Activated CD4-positive, alpha-beta T cell treated with anti-CD3 and anti-CD28 coated beads, Interleukin-2, amount 50 U/mL, for 16 hours (primary cell): ENCODE measurements at places on chromosomes 3 and 15.

GRCh38 chr15:81381720-81382119, 7.7 kb upstream of the TMC3 start:
- DNase-seq: no peak

GRCh38 chr3:8822141-8822540, 52.7 kb upstream of the OXTR start:
- no peak for DNase-seq

DNA sequence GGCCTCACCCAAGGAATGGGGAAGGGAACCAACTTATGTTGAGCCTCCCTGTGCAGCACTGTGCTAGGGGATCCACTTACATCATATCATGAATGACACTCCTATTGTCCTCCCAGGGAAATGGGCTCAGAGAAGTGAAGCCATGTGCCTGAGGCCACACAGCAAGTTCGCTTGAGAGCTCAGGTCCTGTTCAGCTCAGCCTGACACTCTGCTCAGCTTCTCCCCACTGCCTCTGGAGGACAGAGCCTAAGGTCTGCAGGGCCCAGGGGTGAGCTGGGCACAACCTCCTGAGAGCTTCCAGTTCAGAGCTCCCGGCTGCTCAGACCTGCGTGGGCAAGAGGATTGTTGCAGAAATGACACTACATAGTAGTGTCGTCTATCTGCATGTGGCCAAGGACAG, 76.0 kb upstream of the SEC13 start:
- DNase-seq: no peak

DNA sequence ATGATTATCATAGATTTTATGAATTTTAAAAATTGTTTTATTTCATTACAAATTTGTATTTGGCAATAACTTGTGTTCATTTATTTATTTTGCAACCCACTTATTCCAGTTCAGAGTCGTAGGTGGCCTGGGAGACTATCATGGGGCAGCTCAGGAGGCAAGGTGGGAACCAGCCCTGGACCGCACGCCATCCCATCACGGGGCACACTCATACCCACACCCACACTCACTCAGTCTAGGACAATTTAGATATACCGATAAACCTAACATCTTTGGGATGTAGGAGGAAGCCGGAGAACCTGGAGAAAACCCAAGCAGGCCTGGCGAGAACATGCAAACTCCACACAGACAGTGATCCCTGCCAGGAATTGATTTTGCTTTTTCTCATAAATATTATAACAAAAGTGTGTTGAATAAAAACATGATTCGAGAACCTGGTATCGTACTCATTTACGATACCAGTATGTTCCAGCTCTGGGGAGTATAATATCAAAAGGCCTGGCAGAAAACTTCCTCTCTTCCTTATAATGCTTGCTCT, 205.3 kb downstream of the NFKBIZ start:
- DNase-seq: no peak

- no peak for DNase-seq
These were observed 472.2 kb downstream of the NLGN1 start for GRCh38 chr3:173869766-173870165.

DNA sequence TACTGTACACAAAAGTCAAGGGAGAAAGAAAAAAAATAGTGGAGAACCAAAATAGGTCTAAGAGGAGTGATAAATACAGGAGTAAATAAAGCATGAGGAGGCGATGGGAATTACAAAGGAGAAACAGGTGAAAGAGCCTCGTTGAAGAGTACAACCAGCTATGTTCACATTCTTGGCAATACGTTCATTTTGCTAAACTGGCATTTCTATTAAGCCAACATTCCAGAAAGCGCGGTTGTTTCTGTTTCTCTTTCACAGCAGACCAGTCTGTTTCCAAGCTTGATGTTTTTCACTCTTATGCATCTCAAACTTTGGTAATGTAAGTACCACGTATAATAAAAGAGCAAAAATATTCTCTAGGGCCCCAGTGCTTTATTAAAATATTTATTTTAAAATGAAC, 74.5 kb downstream of the NSUN3 start:
- DNase-seq: no peak

DNA sequence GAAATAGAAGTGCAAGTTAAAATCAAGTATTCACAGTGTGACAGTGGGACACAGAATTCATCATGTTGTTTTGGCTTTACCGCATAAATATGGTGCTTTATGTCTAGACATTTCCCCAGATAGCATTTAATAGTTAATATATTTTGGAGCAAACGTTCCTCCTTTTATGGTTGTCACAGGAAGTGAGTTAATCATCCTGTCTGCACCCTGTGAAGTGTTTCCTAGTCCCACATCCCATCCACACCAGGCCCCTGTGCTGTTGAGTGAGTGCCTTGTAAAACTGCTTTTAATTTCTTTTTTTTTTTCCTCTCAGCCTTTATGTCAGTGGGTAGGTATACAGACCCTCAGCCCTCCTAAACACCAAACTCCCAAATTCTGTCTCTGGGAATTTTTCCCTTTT, 393.7 kb downstream of the FEZF2 start:
- DNase-seq: no peak

DNA sequence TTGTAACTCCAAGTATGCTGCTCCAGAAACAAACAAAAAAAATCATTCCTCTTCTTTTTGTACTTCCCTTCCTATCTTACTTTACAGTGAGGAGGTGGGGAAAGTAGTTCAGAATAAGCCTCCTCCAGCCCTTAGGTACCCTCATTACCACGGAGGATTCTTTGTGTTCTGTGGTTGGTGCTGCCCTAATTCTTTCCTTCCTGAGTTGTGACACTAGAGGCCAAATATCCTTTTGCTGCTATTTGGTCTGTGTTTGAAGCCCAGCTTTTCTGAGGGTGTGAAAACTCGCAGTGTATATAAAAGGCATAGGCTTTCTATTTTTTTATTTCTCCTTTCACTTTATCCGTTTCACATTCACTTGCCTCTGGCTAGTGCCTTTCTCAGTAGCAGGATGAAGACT, 98.2 kb downstream of the HHLA2 start:
- DNase-seq: no peak
